ENCODE measurements at places on chromosomes 7 and 10. TPM values are rescaled to one million over a fixed set of nuclear protein-coding genes. Genes with fewer than 3 reads are reported as not detected.

HOXA7 gene
- 27.9 TPM for total RNA-seq

OR6V1 gene
- not detected for total RNA-seq

SLC26A3 gene
- total RNA-seq = not detected

FAM180A gene
- total RNA-seq = not detected

ASB10 gene
- not detected for total RNA-seq

SFTPA1 gene
- not detected for total RNA-seq

ANKRD2 gene
- 6.8 TPM for total RNA-seq

TACR2 gene
- total RNA-seq = 0.23 TPM

AKR1C1 gene
- total RNA-seq = 1.6 TPM

TMEM273 gene
- total RNA-seq = not detected

SKIDA1 gene
- total RNA-seq = 0.52 TPM

NEURL1 gene
- 1.3 TPM for total RNA-seq

NAT16 gene
- 0.12 TPM for total RNA-seq

MPP7 gene
- total RNA-seq = 3.1 TPM

UROS gene
- 56.9 TPM for total RNA-seq

HGF gene
- total RNA-seq = not detected

CD36 gene
- total RNA-seq = not detected

EGR2 gene
- not detected for total RNA-seq

RSU1 gene
- 46.9 TPM for total RNA-seq

MRLN gene
- not detected for total RNA-seq

HOXA1 gene
- 7.1 TPM for total RNA-seq

CYP26A1 gene
- total RNA-seq = not detected

CPXM2 gene
- 1.9 TPM for total RNA-seq

HKDC1 gene
- 42.0 TPM for total RNA-seq

BHLHA15 gene
- 1.8 TPM for total RNA-seq

CALML5 gene
- not detected for total RNA-seq

MOSPD3 gene
- 12.1 TPM for total RNA-seq

ATOH7 gene
- 0.58 TPM for total RNA-seq

CCDC172 gene
- total RNA-seq = not detected

AQP1 gene
- total RNA-seq = 0.72 TPM

PCLO gene
- 0.58 TPM for total RNA-seq

C10orf62 gene
- total RNA-seq = not detected

ZNF467 gene
- total RNA-seq = 0.12 TPM

CALY gene
- 1.5 TPM for total RNA-seq

Measured in epithelial cell of proximal tubule (primary cell).